ENCODE measurements at places on chromosomes 5 and 9.
A peak's percentile ranks its signal among the peaks of the same experiment; 100 is the strongest.

GRCh38 chr9:130825809-130826208 is 9.2 kb upstream of the ABL1 start:
- no peak for ATAC-seq

DNA sequence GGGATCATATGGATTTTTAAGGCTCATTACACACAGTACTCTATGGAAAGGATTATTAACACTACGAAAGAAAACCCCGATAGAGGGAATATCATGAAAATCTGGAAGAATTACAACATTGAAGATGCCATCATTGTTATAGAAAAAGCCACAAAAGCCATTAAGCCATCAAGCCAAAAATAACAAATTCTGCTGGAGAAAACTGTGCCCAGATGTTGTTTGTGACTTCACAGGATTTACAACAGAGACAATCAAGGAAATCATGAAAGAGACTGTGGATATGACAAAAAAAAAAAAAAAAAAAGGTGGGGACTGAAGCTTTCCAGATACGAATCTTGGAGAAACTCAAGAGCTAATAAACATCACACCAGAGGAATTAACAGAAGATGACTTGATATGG is 433.8 kb upstream of the CDH6 start:
- no peak for ATAC-seq

GRCh38 chr9:27108981-27109541 is at the start of gene TEK:
Gene TEK, plus strand, starts transcription at chr9:27109225. Its CDS starts 366 bp downstream, at chr9:27109591.
- ATAC-seq = no peak

GRCh38 chr5:65663804-65664521 is 39.1 kb downstream of the SHLD3 start:
- no peak for ATAC-seq

- ATAC-seq = no peak
These were observed 19.2 kb downstream of the NOTCH1 start for GRCh38 chr9:136526625-136527066.

- no peak for ATAC-seq
These were observed 96.5 kb upstream of the ZNF608 start for GRCh38 chr5:124842725-124843595.

DNA sequence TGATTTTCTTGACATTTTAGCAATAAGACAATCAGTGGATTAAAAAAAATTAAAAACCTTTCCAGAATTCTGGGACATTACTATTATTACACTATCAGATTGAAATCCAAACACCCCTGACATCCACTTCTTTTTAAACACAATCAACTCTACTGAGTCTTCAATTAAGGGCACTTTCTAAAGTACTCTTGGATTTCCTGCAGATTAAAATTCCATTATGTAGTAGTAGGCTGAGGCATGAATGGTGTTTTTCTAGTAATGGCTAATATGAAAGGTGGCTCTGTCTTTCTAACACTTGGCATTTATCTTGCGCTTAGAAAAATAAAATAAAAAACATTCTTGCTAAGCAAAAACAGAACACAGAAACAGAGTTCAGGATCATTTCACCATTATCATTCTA is 107.8 kb downstream of the OXCT1 start:
- no peak for ATAC-seq

DNA sequence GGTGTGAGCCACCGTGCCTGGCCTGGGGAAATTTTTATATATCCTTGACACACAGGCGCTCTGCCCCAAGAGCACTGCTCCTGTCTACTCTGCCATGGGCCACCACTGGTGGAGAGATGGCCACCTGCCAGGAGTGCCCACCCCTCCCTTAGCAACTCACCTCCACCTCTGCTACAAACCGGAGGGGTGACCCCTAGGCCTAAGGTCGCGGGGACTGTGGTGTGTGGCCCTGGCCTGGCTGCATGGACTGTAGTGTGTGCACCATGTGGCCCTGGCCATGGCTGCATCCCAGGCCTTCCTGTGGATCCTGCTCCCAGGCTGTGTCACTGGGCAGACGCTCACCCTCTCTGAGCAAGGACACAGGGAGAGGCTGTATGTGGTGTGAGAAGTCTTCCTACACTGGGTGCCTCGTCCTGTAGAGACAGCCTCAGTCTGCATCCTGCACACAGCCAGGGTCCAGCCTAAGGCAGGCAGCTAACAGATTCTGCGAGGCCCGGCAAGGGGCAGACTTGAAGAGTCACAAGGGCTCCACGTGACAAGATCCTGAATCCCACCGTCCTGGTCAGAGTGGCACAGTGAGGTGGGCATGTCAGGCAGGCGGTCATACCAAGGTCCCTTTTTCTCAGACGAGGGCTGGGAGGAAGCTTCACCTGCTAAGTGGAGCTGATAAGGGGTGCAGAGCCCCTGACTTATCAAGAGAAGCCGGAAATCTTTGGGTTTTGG is 10.3 kb downstream of the NINJ1 start:
- no peak for ATAC-seq

DNA sequence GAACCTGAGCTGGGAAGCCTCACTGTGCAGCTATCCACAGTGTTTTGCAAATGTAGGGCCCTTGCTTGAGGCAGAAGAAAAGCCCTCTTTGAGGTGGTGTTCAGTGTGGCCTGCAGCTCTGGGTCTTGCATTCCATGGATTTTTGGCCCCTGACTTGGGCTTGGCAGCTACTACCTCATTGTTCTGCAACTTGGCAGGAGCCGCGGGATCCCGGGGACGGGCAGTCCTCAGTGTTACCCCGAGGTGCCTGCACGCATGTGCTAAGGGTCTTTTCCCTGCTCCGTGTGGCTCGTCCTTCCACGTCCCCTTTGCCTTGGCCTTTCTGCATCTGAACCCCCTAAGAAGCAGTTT is 39.8 kb downstream of the NEK6 start:
- peak; percentile 28 for ATAC-seq
